NCI-H2227 treated with DMSO at 0.1 percent for 48 hours (cell line): ENCODE measurements at places on chromosomes 7 and 10.
A peak's percentile ranks its signal among the peaks of the same experiment; 100 is the strongest.

DNA sequence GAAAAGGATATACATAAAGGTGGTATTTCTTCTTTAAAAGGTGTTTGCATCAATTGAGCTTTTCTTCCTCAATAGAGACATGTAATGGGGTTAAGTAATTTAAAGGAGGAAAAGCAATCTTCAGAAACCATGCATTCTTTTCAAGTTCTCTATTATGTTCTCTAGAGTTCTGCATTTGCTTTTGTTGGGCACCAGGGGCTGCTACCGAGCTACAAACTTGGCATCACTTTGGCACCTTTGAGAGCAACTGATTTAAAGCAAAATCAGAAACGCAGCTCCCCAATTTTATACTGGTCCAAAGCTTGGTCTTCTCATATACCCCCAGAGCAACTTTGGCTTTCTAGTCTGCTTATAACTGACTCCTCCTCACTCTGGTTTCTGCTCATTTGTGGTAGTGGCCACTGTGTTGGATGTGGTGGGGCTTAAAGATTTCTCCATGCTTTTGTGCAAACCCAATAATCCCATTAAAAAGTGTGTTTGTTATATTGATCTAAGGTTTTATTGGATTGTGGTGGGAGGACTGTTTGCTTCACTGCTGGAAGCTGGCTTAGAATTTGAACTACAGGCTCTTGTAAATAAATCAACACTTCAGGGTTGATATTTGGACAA lies 712.1 kb downstream of the PHTF2 start:
- DNase-seq = peak; percentile 67

GRCh38 chr7:82443036-82443546 lies 486 bp downstream of the CACNA2D1 start:
- DNase-seq = peak; percentile 70

DNA sequence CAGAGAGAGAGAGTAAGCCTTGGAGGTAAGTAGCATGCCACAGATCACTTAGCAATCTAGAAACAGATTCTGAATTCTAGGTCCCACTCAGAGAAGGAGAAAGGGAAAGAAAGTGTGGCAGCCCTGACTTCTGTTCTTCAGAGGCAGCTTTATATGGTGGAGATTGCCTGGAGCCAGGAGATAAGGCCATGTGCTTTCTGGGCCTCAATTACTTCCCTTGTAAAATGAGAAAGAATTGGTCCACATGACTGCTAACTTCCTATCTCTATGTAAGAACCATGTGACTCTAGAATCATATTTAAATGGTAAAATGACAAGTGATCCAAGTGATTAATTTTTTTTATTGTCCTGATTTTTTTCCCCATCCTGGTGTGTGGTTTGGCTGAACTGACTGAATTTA lies 64.1 kb downstream of the HHEX start:
- DNase-seq = no peak

GRCh38 chr7:55022002-55022985 lies 3.5 kb downstream of the EGFR start:
- DNase-seq = no peak

DNA sequence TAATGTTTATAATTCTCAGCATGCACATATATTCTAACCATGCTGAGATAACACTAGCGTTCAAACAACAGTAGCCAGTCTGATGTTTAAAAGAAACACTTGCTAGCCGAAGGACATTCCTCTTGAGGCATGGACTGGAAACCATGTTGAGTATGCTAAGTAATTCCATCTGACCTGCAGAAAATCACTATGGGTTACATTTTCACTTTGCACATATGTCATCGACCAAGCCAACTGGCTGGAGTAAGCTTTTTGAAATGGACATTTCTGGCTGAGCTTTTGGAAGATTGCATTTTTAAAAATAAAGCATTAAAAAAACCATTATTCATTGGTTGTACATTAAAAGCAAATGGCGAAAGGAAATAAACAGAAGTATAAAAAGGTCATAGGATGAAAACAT lies 88.2 kb downstream of the BBS9 start:
- no peak for DNase-seq

DNA sequence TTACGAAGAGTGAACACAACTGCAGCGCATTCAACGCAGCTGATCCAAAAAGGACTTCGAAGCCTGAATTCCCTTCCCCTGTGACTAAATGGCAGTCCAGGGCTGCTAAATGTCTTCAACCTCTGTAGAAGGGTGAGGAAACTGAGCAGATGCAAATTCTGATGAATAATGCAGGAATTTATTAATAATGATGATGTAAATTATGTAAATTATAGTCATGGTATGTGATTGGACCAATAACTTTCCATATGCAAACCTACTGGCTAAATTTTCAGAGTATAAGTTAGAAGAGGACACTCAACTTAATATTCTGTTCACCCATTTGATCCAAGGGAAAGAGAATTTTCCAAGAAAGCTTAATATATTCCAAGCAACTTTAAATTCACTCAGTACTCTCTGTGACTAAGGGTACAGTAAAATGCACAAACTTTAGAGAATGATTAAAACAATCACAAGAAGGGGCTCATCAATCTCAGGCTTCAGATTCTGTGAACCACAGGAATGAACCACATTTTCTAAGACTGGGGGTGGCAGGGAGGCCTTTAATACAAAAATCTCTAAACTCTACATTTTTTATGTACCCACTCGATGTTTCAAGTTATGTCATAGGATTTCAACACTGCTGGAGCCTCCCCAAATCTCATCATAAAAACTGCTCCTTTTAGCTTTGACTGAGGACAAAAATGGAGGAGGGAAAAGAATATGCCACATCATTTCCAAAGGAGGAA lies 3.5 kb downstream of the FGFR2 start:
- no peak for DNase-seq

DNA sequence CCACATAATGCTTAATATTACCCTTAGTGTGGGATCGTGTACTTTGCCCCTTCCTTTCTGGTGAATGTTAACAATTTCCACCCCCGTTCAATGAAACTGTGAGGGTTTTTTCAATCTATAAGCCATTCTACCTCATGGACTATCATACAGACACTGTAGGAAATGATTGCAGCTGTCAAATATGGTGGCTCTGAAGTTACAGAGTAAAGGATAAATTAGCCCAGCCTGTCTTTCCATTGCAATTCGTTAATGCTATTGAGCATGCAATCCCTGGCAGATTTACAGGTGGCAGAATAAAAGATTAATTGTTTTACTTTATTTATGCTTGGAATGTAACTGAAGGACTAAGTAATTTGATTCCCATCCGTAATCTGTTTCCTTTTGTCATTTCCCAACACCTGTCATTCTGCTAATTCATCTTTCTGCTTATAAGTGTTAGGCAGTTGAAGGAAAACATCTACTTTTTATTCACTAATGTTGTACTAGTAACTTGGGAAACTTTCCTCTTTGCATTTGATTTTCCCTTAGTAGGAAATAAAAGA lies 1211.6 kb upstream of the LRRN3 start:
- DNase-seq = no peak

DNA sequence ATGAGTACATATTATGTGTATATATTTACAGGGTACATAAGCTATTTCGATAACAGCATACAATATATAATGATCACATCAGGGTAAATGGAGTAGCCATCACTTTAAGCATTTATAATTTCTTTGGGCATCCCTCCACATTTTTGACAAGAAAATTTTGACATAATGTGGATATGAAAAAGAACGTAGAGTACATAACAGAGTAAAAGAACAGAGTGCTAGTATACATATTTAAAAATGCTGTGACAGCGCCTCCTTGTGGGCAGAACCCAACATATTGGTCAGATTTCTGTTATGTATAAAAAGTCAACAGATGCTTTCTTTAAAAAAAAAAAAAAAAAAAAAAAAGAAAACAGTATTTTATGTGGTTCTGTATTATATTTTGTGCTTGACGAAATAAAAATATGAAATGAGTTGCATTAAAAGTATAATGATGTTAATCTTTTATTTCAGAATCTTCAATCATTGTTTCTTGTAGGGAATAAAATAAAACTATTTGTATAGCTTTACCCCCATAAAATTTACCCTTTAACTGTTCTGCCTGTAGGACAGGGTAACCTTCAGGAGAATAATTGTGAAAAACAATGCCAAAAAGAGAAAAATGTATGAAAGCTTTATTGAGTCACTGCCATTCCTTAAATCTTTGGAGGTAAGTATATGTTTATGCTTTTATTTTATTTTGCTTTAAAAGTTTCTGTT lies 18.3 kb upstream of the HBP1 start:
- DNase-seq = peak; percentile 77

DNA sequence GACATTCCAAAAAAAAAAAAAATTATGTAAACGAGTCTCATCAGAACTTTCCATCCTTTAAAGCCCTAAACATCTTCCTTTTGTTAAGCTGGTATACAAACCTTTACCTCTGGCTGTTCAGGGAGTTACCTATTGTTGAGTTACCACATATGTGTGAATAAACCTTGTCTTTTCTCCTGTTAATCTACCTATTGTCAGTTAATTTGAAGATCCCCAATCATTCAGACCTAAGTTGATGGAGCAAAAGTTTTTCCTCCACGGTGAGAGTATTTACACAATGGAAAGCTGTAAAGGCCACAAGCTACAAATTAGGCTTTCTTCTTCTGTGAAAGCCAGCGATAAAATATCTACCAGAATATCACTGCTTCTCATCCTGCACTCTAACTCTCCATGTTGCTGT lies 80.3 kb downstream of the SKAP2 start:
- DNase-seq = no peak

GRCh38 chr7:30040938-30041337 lies 12.7 kb downstream of the PLEKHA8 start:
- DNase-seq = no peak

DNA sequence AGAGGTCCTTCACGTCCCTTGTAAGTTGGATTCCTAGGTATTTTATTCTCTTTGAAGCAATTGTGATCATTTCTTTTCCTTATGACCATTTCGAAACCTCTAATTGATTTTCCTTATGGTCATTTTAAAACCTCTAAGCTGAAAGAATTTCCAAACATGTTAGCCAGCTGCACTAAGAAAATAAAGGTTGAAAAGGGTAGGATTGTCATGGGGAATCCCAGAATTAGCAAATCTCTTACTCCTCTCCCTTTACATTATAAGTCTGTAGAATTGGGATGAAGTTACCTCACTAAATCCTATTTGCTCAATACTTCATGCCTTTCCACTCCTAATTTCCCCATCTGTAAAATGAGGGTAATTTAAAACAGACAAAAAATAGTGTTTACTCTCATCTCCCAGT lies 79.5 kb downstream of the FAM185A start:
- DNase-seq = no peak

- peak; percentile 11 for DNase-seq
Observed at GRCh38 chr7:92682330-92682729, 92.1 kb upstream of the FAM133B start.

DNA sequence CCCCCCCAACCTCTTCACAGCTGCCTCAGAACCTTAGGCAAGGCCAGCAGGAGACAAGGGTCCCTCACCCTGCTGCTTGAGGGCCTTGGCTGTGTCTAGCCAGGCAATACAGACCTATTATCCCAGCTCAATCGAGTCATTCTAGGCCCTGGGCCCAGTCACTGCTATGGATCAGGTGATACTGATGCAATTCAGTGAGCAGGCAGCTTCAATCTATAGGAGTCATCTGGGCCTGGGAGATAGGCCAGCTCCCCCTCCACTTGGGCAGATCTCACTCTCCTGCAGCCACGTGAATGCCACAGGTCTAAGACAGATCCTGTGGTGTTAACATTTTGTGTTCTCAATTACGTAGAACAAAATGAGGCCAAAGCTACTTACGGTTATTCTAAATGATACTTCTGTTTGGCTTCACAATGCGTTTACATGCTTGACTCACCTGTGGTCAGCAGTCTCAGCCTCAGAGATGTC lies 68.0 kb upstream of the LRRC4 start:
- DNase-seq = no peak

- no peak for DNase-seq
Observed at GRCh38 chr10:17660921-17661320, 17.0 kb downstream of the STAM start.

- no peak for DNase-seq
Observed at GRCh38 chr10:50438049-50438936, 185.5 kb downstream of the SGMS1 start.

DNA sequence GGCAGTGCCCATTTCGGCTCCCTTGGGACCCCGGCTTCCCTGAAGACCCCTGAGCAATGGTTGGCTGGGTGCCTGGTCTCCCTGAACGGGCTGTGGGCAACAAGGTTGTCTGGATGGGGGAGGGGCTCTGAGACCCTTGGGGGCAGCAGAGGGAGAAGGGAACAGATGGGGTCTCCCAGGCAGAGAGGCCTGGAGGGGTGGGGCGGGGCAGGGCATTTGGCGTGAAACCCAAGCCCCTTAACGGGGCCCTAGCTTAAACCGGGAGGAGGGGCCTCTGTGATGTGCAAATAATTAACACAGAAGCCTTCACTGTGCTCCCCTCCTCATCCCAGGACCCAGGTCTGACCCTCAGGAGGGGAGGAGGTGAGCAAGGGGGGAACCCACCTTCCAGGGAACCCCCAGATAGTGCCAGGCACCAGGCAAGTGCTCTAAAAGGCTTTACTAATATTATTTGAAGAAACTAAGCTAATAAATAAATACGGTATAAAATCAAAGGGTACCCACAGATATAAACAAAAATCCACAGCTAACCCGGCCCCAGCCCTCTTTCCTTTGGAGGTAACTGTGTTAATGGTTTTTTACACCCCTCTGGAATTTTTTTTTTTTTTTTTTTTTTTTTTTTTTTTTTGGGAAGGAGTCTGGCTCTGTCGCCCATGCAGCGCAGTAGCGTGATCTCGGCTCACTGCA lies 170.8 kb downstream of the RNF216 start:
- DNase-seq = no peak
